ENCODE measurements at places on chromosomes 7 and 10.

DNA sequence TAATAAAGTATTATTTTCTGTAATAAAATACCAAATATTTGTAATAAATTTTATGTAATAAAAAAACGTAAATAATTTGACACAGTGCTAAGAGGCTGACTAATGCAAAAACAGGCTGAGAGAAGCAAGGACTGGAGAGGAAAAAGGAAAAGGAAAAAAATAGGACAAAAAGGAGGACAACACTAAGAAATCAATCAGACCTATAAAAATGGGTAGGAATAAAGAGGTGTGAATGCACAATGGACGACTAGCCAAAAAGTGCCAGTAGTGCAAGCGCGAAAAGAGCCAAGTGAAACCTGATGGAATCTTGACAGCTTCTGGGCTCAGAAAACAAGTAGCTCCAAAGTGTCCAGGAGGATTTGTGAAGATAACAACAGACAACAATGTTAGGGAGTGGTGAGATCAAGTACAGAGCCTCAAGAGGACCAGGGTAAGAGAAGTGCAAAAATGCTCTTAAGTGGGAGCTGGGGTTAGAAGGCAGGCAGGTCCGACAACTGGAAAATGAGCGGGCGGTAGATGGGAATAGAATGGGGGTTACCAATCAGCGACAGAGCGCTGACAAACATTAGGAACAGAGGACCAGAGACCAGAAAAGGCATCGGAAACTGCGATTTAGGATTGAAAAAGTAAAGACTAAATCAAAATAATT is 1.2 kb downstream of the BRAF start:
- DNase-seq, result no peak

DNA sequence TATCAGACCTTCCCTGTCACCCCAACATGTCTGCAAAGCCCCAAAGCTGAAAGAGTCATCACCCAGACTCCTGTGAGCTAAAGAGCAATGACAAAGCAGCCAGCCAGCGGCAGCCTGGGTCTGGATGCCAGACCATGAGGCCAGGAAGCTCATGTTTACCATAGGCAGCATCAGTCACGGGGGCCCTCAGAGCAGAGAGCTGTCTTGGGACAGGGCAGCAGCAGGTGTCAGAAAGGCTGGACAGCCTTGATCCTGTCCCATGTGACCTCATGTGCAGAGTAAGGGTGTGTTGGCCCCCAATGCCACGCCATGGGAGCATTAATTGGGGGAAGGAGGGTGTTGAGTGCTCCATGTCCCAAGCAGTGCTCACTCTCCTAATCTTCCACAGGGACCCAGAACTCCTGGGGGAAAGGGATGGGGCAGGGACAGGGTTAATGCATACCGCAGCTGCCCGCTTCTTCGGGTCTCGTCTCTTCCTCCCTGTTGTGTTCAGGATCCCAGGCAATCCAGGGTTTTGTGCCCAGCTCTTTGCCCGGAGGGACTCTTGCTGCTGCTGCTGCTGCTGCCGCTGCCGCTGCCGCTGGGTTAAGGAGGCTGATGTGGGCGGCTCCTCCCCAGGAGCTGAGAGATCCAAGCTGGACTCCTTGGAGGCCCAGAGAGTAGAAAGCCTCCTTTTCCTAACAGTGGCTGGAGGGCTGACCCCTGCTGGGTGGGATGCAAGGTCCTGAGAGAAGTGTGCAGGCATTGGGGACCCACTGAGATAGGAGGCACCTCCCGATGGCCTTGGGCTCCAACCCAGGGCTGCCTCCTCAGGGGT is 7.1 kb downstream of the CCDC201 start:
- no peak for DNase-seq

- no peak for DNase-seq
Observed at GRCh38 chr10:29443745-29444523, 155.1 kb downstream of the LYZL1 start.

DNA sequence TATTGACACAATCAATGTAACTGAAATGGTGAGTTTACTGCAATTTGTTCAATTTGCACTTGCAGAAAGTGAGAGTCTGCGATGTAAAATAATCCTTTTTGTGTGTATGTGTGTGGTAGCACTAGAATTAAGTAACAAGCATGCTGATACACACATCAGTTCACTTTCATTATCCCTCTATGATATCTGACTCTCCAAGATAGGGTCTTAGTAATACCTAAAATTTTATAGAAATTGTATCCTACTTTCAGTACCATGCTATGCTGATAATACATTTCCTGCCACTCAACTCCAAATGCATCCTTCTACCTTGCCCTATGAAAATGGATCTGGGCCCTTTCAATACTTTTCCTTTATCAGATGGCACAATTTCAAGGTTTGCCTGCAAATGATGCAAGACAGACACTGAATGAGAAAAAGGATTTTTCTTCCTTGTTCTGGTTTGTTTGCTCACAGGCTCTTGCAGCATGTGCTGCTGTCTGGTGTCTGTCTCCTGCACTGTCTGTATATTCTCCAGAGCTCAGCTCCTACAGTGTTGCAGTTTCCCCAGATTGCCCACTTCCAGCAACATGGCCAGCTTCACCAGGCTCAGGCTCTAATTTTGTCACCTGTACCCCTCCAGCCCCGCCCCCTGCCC is 297.9 kb upstream of the HGF start:
- no peak for DNase-seq

- DNase-seq, result no peak
Observed at GRCh38 chr7:77441046-77441445, 24.9 kb upstream of the GSAP start.

- DNase-seq, result no peak
Observed at GRCh38 chr7:3197567-3198213, 103.4 kb upstream of the SDK1 start.

- peak; percentile 32 for DNase-seq
Observed at GRCh38 chr10:114876602-114877300, 55.2 kb downstream of the FHIP2A start.

DNA sequence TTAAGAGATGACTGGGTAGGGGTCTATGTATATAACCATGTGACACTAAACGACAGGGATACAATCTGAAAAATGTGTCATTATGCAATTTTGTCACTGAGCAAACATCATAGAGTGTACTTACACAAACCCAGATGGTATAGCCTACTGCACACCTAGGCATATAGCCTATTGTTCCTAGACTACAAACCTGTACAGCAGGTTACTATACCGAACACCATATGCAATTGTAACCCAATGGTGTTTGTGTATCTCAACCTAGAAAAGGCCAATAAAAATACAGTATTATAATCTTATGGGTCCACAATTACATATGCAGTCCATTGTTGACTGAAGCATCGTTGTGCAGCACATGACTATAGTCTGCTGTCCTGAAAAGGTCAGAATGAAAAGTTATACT is 22.9 kb downstream of the STRIP2 start:
- DNase-seq, result no peak

GRCh38 chr10:102878629-102879028 is 9.4 kb downstream of the AS3MT start:
- DNase-seq, result no peak

DNA sequence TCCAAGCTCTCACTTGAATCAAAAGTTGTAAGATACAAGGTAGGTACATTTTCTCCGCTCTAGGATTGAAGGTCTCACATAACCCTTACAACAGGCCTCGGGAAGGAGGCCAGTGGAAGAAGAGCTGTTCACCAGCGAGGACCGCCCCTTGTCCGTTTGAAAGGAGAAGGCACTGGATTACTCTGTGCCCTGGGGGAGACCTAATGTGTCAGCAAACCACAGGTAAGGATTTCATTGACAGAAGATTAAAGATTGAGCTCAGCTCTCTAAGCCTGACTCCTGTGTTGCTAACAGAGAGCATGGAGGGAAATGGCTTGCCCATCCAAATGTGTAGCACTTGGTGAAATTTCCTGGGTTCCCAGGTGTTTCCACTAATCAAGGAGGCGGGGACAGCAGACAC is 81.2 kb downstream of the SLC16A9 start:
- no peak for DNase-seq

GRCh38 chr10:35452171-35452570 is 115.9 kb downstream of the CCNY start:
- DNase-seq, result no peak

DNA sequence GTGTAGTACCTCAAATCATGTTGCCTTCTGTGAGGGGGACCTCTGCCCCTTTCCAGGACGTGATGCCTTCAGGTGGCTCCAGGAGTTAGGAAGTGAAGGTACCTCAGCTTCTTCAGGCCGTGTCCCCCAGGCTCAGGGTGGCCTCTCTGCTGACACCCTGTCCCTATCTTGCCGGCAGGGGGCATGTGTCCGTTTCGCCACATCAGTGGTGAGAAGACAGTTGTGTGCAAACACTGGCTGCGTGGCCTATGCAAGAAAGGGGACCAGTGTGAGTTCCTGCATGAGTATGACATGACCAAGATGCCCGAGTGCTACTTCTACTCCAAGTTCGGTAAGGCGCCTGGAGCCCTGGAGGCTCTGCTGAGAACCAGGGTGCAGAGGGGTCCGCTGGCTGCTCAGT is 9.2 kb downstream of the CPSF4 start:
- no peak for DNase-seq

DNA sequence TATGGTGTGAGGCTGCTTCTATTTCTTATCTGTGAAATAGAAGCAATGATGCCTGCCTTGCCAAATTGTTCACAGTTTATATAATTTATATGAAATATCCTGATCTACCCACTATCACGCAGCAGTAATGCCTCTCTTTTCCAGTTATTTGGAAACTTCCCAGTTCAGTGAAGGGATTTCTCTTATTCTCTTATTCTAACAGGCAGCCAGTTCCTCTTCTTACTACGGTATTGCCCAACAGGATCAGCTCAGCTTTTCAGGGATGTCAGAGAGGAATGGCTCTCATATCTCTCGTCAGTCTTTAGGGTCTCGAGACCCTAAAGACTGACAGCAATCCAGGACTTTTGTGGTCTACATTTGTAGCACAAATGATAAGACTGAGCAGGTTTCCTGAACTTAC is 215.6 kb downstream of the CREB5 start:
- no peak for DNase-seq

DNA sequence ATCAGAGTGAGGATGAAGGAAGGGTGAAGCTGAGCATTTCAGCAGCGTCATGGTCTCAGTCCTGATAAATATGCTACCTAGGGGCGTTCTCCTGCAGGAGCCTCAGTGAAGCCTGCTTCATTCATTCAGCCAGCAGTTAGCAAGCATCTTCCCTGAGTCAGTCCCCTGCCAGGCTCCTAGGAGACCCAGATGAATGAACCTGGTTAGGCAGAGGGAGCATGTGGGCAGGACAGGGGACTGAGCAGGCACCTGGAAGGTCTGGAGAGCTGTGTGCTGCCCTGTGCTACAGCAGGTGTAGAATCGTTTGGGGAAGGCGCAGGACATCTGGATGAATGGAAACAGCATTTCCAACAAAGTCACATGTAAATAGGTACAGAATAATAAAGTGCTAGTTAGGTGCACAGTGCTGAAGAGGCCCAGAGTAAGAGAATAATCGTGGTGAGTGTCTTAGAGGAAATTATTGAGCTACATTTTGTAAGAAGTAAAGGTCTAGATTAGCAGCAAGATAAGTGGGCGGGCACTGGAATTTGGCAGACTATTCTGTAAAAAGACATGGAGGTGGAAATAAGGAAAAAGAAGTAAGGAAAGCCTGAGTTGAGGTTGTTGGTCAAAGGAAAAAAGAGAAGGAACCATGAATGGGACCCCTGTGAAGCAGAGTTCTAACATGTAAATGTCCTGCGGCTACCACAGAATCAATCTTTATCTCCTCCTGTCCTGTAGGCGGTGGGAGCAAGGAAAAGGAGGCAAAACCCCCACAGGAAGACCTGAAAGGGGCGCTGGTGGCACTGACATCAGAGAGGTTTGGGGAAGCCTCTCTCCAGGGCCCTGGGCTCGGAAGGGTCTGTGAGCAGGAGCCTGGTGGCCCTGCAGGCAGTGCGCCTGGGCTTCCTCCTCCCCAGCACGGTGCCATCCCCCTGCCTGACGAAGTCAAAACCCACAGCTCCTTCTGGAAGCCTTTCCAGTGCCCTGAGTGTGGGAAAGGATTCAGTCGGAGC is 12.0 kb downstream of the ZSCAN25 start:
- DNase-seq, result no peak

- no peak for DNase-seq
Observed at GRCh38 chr10:86294346-86295265, 72.0 kb downstream of the GRID1 start.

- no peak for DNase-seq
Observed at GRCh38 chr10:110137142-110137545, 70.3 kb upstream of the MXI1 start.

- no peak for DNase-seq
Observed at GRCh38 chr10:58331646-58332045, 3.2 kb upstream of the UBE2D1 start.

DNA sequence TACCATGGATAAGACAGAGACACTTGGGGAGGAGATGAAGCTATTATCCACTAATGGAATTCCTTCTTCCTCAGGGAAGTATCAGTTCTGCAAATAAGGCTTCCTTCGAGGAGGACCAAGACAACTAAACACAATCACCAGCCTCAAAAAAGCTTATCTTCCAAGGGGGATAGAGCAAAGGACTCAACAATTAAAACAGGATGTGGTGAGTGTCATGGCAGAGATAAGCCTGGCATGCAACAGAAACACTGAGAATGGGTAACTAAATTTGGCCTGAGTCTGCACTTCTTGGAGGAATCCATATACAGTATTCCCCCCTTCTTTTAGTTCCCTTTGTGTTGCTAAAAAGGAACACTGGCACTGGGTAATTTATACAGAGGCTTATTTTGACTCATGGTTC is 1285.2 kb downstream of the GATA3 start:
- no peak for DNase-seq

GRCh38 chr7:79529214-79529880 is 75.9 kb upstream of the MAGI2 start:
- DNase-seq, result no peak

DNA sequence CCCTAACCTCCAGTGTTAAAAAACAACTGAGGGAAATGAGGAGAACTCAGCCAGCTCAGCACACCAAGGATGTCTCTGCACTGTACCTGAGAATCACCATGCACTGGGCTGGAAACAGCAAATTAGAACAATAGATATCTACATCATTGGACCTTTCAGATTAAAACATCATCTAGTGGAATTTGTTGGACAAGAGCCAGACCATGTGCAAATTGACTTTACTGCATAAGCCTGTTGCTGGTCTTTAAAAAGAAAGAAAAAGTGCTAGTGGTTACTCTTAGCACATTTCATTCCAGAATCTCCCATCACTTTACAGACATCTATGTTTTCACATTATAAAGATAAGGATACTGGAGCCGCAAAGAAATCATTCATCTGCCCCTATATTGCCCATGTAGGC is 75.4 kb downstream of the FGFR2 start:
- no peak for DNase-seq

GRCh38 chr10:132876993-132877431 is 65.4 kb downstream of the CFAP46 start:
- DNase-seq, result no peak

- no peak for DNase-seq
Observed at GRCh38 chr7:12030116-12030515, 181.0 kb upstream of the TMEM106B start.
